Activated T-cell treated with anti-CD3 and anti-CD28 coated beads, Interleukin-2, amount 50 U/mL, for 72 hours (primary cell): ENCODE measurements at places on chromosomes 6 and 20.
A peak's percentile ranks its signal among the peaks of the same experiment; 100 is the strongest.

GRCh38 chr6:71153755-71154325, 134.8 kb upstream of the OGFRL1 start:
- H3K4me3 ChIP-seq: no peak overlapping the region
- H3K36me3 ChIP-seq: no peaks in the 10 kb centered on the region
- peaks cover 8% of the 10 kb centered on the region for H3K27me3 ChIP-seq
- no peaks in the 10 kb centered on the region for H3K4me1 ChIP-seq

- H3K4me3 ChIP-seq: no peak overlapping the region
- H3K4me1 ChIP-seq: no peaks in the 10 kb centered on the region
- DNase-seq: no peak
These were observed 32.9 kb upstream of the FAM50B start for GRCh38 chr6:3816251-3816650.

GRCh38 chr6:166898910-166899309, 57.4 kb downstream of the RNASET2 start:
- peaks cover 4% of the 10 kb centered on the region for H3K36me3 ChIP-seq
- DNase-seq: no peak
- H3K27ac ChIP-seq: no peak overlapping the region

DNA sequence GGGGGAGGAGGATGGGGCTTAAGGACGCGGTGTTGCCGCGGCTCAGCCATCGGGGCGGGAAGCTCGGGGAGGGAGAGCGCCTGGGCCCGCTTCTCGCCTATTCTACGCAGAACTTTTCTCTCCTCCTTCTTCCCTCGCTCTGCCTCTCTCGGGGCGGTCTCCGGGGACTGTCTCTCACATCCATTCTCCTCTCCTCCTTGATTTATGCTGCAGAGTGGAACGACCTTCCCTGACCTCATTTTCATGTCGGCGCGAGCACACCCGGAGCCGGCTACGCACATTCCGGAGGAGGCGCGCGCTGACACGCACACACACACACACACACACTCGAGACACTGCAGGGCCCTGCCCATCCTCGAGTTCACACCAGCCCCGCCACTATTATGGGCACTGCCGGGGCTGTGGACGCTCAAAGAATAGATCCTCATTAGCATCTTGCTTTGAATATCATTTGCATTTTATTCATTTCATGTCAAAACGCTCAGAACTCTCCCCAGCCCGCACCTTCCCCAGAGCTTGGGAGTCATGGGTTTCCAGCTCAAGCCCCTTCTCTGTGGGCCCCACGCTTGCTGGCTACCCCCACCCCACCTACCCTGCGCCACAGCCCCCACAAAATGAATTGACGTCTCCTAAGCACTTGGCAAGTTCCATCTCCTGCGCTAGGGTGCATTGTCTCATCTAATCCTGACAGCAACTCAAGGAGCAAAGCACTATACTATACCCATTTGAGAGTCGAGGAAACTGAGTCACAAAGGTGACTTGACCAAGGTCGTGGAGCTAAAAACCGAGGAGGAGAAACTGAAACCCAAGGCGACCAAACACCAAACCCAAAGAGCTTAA, 36.8 kb downstream of the NCR2 start:
- peaks cover 90% of the 10 kb centered on the region for H3K27me3 ChIP-seq
- peaks cover 2% of the 10 kb centered on the region for H3K36me3 ChIP-seq
- H3K4me1 ChIP-seq: peaks cover 48% of the 10 kb centered on the region
- H3K4me3 ChIP-seq: peak overlapping the region; percentile 87

DNA sequence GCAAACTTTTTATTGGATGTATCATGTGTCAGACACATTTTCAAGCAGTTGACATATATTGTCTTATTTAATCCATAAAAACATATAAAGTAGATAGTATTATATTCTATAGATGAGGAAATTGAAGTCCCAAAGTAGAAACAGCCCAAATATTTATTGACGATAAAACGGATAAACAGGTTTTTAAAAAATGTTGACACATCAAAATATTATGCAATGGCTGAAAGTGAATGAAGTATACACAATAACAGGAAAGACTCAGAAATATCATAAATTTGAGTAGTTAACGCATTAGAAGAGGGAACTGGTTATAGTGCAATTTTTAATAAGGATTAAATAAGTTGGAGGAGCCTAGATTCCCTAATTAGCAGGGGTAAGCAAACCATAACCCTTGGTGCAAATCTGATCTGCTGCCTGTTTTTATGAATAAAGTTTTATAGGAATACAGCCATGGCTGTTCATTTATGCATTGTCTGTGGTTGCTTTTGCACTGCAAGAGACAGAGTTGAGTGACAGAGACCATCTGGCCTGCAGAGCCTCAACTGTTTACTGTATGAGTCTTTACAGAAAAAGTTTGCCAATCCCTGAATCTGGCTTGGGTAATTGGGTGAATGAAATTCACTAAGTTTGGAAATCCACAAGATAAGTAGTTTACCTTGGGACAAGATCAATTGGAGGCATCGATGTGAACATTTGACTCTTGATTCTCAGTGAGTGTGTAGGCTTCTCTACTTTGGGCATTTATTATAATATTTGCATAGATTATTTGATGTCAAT, 50.6 kb upstream of the EXOC2 start:
- no peak overlapping the region for H3K27ac ChIP-seq
- peaks cover 5% of the 10 kb centered on the region for H3K27me3 ChIP-seq
- H3K4me1 ChIP-seq: peaks cover 10% of the 10 kb centered on the region
- no peak for DNase-seq

- H3K27ac ChIP-seq: no peak overlapping the region
- H3K36me3 ChIP-seq: no peaks in the 10 kb centered on the region
- H3K4me1 ChIP-seq: peaks cover 4% of the 10 kb centered on the region
- H3K4me3 ChIP-seq: no peak overlapping the region
- peak; percentile 20 for DNase-seq
These were observed 158.6 kb upstream of the MLN start for GRCh38 chr6:33962246-33963027.

DNA sequence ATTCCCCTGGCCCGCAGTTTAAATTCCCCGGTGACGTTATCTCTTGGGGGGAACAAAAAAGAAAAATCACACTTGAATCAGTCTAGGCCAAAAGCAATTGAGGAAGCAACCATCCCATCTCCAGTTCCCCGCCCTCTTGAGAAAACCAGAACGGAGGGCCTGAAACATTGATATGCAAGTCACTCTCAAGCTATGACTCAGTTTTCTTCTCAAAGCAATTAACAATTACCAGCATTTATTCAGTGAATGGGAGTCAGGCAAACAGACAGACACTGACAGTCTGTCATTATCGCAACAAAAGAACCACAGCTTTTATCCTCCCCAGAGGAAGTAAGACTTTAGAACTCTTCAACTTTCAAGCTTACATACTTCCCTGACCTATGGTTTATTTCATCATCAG, 100.9 kb downstream of the OPRM1 start:
- H3K27ac ChIP-seq: no peak overlapping the region
- no peak overlapping the region for H3K4me3 ChIP-seq
- H3K36me3 ChIP-seq: no peaks in the 10 kb centered on the region
- peaks cover 8% of the 10 kb centered on the region for H3K4me1 ChIP-seq
- H3K27me3 ChIP-seq: peaks cover 6% of the 10 kb centered on the region

GRCh38 chr20:23874747-23875146, 4.8 kb downstream of the CST5 start:
- no peaks in the 10 kb centered on the region for H3K36me3 ChIP-seq
- no peaks in the 10 kb centered on the region for H3K27me3 ChIP-seq
- no peak for DNase-seq
- H3K27ac ChIP-seq: no peak overlapping the region

DNA sequence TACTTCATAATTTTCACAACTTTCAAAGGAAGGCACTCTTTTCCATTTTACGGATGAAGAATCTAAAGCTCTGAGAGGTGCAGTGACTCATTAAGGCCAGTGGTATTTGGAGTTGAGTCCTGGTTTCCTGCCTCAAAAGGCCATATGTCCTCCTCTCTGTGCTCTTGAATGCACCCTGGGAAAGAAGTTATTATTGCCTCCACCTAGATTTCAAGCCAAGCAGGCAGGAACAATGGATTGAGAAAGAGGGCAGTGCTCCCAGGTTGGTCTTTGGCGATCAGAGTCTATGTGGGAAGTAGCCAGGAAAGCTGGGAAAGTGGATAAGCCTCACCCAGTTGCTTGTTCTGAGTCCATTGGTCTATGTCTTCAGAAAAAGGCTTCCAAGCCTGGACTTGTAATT, 165.0 kb downstream of the MAFB start:
- no peak overlapping the region for H3K27ac ChIP-seq
- no peaks in the 10 kb centered on the region for H3K36me3 ChIP-seq
- DNase-seq: no peak
- no peaks in the 10 kb centered on the region for H3K4me1 ChIP-seq
- H3K4me3 ChIP-seq: no peak overlapping the region
- H3K27me3 ChIP-seq: peaks cover 5% of the 10 kb centered on the region

GRCh38 chr6:165766457-165766856, 103.4 kb upstream of the PDE10A start:
- no peaks in the 10 kb centered on the region for H3K36me3 ChIP-seq
- no peak for DNase-seq
- no peaks in the 10 kb centered on the region for H3K4me1 ChIP-seq
- no peak overlapping the region for H3K4me3 ChIP-seq

DNA sequence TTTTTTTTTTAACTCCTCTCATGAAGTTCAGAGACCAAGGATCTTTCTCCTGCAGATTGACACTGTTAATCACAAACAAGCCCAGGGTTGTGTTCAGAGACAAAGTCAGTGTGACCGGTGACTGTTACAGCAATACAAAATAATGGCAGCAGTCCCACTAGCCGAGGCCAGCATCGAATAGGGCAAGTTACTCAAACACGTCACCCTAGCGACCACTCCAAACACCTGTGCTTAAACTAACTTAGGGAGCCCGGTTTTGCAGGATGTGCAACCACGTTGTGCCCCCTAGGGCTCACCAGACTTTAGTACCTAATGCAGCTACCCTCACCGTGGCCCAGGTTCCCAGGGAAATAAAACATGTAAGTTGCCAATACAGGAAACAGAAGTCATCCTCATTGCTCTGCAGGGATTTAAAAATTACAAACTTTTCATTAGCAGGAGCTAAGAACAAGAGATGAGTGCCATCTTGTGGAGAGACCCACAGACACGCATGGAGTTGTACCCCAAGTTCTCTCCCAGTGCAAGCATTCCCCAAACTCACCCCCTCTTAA, 38.1 kb downstream of the FAM50B start:
- H3K36me3 ChIP-seq: no peaks in the 10 kb centered on the region
- H3K27me3 ChIP-seq: peaks cover 11% of the 10 kb centered on the region
- no peak overlapping the region for H3K4me3 ChIP-seq
- H3K4me1 ChIP-seq: no peaks in the 10 kb centered on the region
- no peak for DNase-seq

DNA sequence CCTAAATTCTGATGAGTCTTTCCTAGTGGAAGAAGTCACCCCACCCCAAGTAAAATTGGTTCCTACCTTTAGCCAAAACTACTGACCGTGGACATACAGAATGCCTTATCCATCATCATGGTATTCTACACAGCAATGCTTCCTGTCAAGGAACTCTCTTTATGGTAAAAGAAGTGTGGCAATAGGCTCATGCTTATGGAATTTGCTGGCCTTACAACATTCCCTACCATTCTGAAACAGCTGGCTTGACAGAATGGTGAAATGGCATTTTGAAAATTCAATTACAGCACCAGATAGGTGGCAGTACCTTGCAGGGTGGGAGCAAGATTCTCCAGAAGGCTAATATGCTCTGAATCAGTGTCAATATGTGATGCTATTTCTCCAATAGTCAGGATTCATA, 41.8 kb upstream of the BACH2 start:
- H3K27me3 ChIP-seq: peaks cover 6% of the 10 kb centered on the region
- H3K4me3 ChIP-seq: no peak overlapping the region
- DNase-seq: no peak
- H3K27ac ChIP-seq: no peak overlapping the region

DNA sequence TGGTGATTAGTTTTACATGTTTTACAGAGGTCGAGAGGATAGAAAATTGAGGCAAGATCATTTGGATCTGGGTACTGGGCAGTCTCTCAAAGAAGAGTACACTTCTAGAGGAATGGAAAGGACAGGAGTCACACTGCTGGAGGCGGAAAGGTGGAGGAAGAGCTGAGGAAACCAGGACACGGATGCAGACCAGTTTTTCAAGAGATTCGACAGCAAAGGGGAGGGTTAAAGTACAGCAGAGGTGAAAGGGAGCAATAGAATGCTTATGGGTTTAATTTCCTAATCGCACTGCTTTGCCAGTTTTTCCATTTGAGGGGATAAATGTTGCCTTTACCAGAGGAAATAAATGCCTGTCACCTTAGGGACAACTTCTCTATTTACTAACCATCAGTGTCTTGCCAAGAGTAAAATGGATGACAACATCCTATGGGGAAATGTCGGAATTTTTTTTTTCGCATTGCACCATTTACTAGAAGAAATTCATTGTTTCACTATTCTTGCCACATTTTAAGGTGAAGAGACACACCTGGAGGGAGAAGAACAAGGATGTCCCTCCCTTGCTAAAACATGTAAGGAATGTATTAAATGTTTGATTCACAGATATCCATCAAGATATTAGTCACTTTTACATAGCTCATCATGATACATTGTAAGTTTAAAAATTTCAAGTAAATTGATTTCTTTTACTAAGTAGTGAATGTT, 226.6 kb downstream of the COL12A1 start:
- H3K27me3 ChIP-seq: no peaks in the 10 kb centered on the region
- H3K4me1 ChIP-seq: no peaks in the 10 kb centered on the region
- H3K36me3 ChIP-seq: no peaks in the 10 kb centered on the region
- no peak overlapping the region for H3K4me3 ChIP-seq
- no peak for DNase-seq

- no peak overlapping the region for H3K27ac ChIP-seq
- H3K27me3 ChIP-seq: peaks cover 11% of the 10 kb centered on the region
- DNase-seq: no peak
- no peak overlapping the region for H3K4me3 ChIP-seq
- peaks cover 5% of the 10 kb centered on the region for H3K4me1 ChIP-seq
These were observed 135.8 kb upstream of the PRSS16 start for GRCh38 chr6:27111743-27112142.

DNA sequence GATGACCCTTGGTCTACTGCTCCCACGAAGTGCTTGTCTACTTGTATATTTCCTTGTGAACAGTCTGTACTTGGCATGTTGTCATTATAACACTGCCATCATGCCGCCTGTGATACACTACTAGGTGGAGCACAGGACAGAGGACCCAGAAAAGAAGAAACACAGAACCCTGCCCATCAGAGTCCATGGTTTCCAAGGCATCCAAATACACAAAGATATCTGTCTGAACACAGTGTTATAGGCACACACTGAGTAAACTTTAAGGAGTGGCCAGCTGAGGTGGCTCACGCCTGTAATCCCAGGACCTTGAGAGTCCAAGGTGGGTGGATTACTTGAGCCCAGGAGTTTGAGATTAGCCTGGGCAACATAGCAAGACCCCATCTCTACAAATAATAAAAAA, 110.5 kb upstream of the SLC2A12 start:
- no peaks in the 10 kb centered on the region for H3K27me3 ChIP-seq
- H3K4me1 ChIP-seq: no peaks in the 10 kb centered on the region
- no peak overlapping the region for H3K4me3 ChIP-seq
- no peak overlapping the region for H3K27ac ChIP-seq
